ENCODE measurements at places on chromosomes 7 and 10. TPM values are rescaled to one million over a fixed set of nuclear protein-coding genes. Genes with fewer than 3 reads are reported as not detected.

SCART1 gene
- total RNA-seq: 0.50 TPM

ZPBP gene
- not detected for total RNA-seq

FXYD4 gene
- total RNA-seq: not detected

LRGUK gene
- total RNA-seq: 1.8 TPM

BAG3 gene
- 11.4 TPM for total RNA-seq

AP3M1 gene
- 36.7 TPM for total RNA-seq

SLC35G1 gene
- total RNA-seq: 6.1 TPM

SLC29A3 gene
- 10.2 TPM for total RNA-seq

PHKG1 gene
- total RNA-seq: 0.64 TPM

CALCR gene
- total RNA-seq: 0.44 TPM

PTPRZ1 gene
- total RNA-seq: 74.2 TPM

AMPH gene
- total RNA-seq: 4.8 TPM

SORCS1 gene
- 1.7 TPM for total RNA-seq

CDK1 gene
- 75.2 TPM for total RNA-seq

LRRN3 gene
- 1.0 TPM for total RNA-seq

OR2AE1 gene
- total RNA-seq: not detected

UPK3B gene
- total RNA-seq: 2.1 TPM

CSTF2T gene
- 42.1 TPM for total RNA-seq

SLC16A12 gene
- total RNA-seq: 0.77 TPM

FAM25A gene
- total RNA-seq: not detected

MUC12 gene
- total RNA-seq: 12.2 TPM

CALN1 gene
- 3.3 TPM for total RNA-seq

SEMA3E gene
- total RNA-seq: 0.61 TPM

All from H9 (cell line).